Testis (tissue), 5 donors: ENCODE measurements at places on chromosomes 2 and 18. TPM values are rescaled to one million over a fixed set of nuclear protein-coding genes. Genes with fewer than 3 reads are reported as not detected.

KIF5C gene
- total RNA-seq: 159 TPM

MAP2 gene
- total RNA-seq: 30.9 TPM

BOK gene
- 52.0 TPM for total RNA-seq

GKN1 gene
- total RNA-seq: not detected
